Cardiac septum (tissue), 1 donor: ENCODE measurements at places on chromosomes 5 and 9. TPM values are rescaled to one million over a fixed set of nuclear protein-coding genes. Genes with fewer than 3 reads are reported as not detected.

DNA sequence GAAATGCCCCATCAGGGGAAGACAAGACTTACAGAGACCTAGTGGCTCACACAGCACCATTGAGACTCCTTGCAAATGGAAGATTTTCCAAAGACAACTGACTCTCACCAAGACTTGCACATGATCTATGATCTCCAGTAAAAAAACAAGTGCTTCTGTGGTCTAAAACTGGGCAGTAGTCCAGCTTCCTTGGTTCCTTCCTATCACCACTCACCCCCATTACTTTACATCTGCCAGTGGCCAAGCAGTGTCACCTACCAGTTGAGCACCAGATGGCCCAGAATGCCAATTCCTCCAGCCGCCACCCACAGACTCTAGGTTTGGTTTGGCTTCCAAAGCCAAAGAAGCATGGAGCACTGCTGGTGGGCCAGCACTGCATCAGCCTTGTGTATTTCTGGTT is 47.7 kb downstream of the SH3TC2 start:
- DNase-seq, result no peak

GRCh38 chr5:138391859-138392386 is 39.4 kb downstream of the KDM3B start:
- peak; percentile 75 for DNase-seq

The RNF183 gene
- total RNA-seq, result not detected

GRCh38 chr9:83649080-83649479 is 26.1 kb downstream of the IDNK start:
- DNase-seq, result peak; percentile 87

- DNase-seq, result no peak
These were observed 347.1 kb upstream of the GRIN3A start for GRCh38 chr9:102085548-102085947.

The TSSK1B gene
- 0.08 TPM for total RNA-seq

- no peak for DNase-seq
These were observed 158.1 kb downstream of the FER start for GRCh38 chr5:108905805-108906204.

The FAM81B gene
- not detected for total RNA-seq

DNA sequence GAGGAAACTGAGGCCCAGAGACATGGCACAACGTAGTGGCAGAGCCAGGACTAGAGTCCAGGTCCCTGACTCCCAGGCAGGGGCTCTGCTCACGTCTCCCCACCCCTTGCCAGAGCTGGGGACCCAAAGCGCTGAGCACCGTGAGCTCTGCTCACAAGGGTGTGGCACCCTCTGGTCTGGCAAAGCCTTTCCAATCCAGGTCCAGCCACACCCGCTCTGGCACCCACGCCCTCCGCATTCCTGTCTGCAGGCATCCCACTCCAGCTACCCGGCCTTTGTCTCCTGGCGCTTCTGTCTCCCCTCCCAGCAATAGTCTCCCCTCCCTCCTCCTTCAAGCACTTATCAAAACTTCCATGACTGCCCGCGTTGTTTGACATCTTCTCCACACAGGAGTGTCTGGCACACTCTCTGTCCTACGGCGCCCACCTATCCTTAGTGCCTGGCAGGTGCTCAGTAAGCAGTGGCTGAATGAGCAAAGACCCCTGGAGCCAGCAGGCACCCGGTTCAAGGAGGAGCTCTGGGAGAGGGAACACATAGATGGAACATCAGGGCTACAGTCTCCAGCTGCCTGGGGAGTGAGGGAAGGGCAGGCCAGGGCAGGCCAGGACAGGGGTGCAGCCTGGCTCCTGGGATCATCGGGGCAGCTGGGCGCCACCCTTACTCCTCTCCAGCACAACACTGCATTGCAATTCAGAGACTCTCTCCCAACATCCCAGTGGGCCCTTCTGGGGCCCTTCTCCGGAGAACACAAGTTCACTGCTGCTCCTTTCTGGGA is 12.0 kb downstream of the HIGD2A start:
- no peak for DNase-seq

The FREM1 gene
- total RNA-seq, result 2.4 TPM
